ENCODE measurements at places on chromosomes 7 and 10. TPM values are rescaled to one million over a fixed set of nuclear protein-coding genes. Genes with fewer than 3 reads are reported as not detected.
A peak's percentile ranks its signal among the peaks of the same experiment; 100 is the strongest.

DNA sequence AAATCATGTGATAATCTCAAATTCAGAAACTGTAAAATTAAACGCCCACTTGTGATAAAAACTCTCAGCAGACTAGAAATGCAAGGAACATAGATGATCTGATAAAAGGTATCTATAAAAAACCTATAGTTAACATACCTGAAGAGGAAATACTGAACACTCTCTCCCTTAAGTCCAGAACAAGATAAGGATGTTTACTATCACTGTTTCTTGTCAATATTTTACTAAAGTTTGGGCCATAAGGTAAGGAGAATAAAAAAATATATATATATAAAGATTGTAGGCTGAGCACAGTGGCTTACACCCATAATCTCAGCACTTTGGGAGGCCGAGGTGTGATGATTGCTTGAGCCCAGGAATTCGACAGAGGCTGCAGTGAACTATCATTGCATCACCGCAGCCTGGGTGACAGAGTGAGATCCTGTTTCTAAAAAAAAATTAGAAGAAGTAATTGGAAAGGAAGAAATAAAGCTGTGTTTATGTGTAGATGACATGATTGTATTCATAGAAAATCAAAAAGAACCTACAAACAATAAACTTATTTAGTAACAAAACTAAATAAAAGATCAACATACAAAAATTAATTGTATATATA lies 28.4 kb downstream of the MPLKIP start:
- DNase-seq, result no peak

- no peak for DNase-seq
Measured at GRCh38 chr10:114748241-114748640, 73.3 kb upstream of the FHIP2A start.

The GBX1 gene
- not detected for total RNA-seq

DNA sequence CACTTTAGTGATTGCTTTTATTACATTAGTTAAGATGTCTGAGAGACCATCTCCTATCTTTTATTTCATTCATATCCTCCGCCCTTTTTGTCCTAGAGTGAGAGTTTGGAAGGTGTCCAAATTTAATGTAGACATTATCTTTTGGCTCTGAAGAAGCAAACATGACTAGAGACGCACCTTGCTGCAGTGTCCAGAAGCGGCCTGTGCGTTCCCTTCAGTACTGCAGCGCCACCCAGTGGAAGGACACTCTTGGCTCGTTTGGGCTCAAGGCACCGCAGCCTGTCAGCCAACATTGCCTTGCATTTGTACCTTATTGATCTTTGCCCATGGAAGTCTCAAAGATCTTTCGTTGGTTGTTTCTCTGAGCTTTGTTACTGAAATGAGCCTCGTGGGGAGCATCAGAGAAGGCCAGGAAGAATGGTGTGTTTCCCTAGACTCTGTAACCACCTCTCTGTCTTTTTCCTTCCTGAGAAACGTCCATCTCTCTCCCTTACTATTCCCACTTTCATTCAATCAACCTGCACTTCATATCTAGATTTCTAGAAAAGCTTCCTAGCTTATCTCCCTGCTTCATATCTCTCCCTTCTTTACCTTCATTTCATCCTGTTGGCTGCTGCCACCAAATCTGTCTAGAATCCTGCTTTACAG lies 10.4 kb upstream of the CLCN1 start:
- DNase-seq, result peak; percentile 33

The MINDY4 gene
- total RNA-seq, result 9.8 TPM

The NOS3 gene
- 1.5 TPM for total RNA-seq
